A549 treated with ZK216348 at 1 μM for 4 hours (cell line): ENCODE measurements at places on chromosomes 12 and 14. TPM values are rescaled to one million over a fixed set of nuclear protein-coding genes. Genes with fewer than 3 reads are reported as not detected.

PEX5 gene
- total RNA-seq, result 22.0 to 33.0 TPM (median 30.7 TPM) in 5 replicates

ETFBKMT gene
- total RNA-seq, result 0.40 to 1.4 TPM (median 0.72 TPM) in 5 replicates

COQ10A gene
- 16.1 to 18.7 TPM (median 17.7 TPM) in 5 replicates for total RNA-seq

FAM181A gene
- total RNA-seq, result not detected in 5 replicates

STYK1 gene
- 0.14 to 0.53 TPM (median 0.31 TPM) in 5 replicates for total RNA-seq

NEDD8 gene
- 456 to 538 TPM (median 471 TPM) in 5 replicates for total RNA-seq

IFI27 gene
- total RNA-seq, result 0.70 to 1.6 TPM (median 1.2 TPM) in 5 replicates

DCAF4 gene
- 24.5 to 29.6 TPM (median 27.5 TPM) in 5 replicates for total RNA-seq

SERPINA3 gene
- total RNA-seq, result 10.4 to 12.3 TPM (median 11.0 TPM) in 5 replicates

RFLNA gene
- 0.25 to 0.28 TPM in 2 of 5 replicates, not detected in the others for total RNA-seq

DNAI7 gene
- 0.16 to 0.22 TPM (median 0.18 TPM) in 4 of 5 replicates, not detected in the other for total RNA-seq

KERA gene
- not detected in 5 replicates for total RNA-seq

DNAJC22 gene
- total RNA-seq, result 15.2 to 21.5 TPM (median 21.0 TPM) in 5 replicates

PDE3A gene
- total RNA-seq, result 1.8 to 4.4 TPM (median 3.5 TPM) in 5 replicates

CD69 gene
- total RNA-seq, result not detected in 5 replicates

HPD gene
- 1.0 to 2.0 TPM (median 1.5 TPM) in 5 replicates for total RNA-seq

SERPINA9 gene
- total RNA-seq, result not detected in 5 replicates

POLR3B gene
- 4.7 to 6.8 TPM (median 5.6 TPM) in 5 replicates for total RNA-seq

ARL1 gene
- 61.0 to 82.1 TPM (median 63.0 TPM) in 5 replicates for total RNA-seq

GPR84 gene
- not detected in 5 replicates for total RNA-seq

SYNE3 gene
- total RNA-seq, result 0.17 to 0.59 TPM (median 0.51 TPM) in 5 replicates

PLA2G1B gene
- not detected in 5 replicates for total RNA-seq

GPR65 gene
- not detected in 5 replicates for total RNA-seq

PA2G4 gene
- 290 to 341 TPM (median 318 TPM) in 5 replicates for total RNA-seq

CMKLR1 gene
- not detected in 5 replicates for total RNA-seq

ARHGDIB gene
- 1.5 to 2.1 TPM (median 1.9 TPM) in 5 replicates for total RNA-seq

PLEK2 gene
- total RNA-seq, result 18.2 to 25.9 TPM (median 20.9 TPM) in 5 replicates

LTBR gene
- 154 to 248 TPM (median 229 TPM) in 5 replicates for total RNA-seq

SLC2A14 gene
- total RNA-seq, result 0.12 to 0.14 TPM (median 0.13 TPM) in 3 of 5 replicates, not detected in the others

CAPZA3 gene
- total RNA-seq, result not detected in 5 replicates

CRIP1 gene
- total RNA-seq, result 1,412 to 1,892 TPM (median 1,789 TPM) in 5 replicates

RIMBP2 gene
- total RNA-seq, result not detected in 5 replicates

GARIN6 gene
- total RNA-seq, result not detected in 5 replicates

PIWIL1 gene
- not detected in 5 replicates for total RNA-seq

EFS gene
- not detected in 5 replicates for total RNA-seq

MORN3 gene
- total RNA-seq, result 0.11 to 0.33 TPM (median 0.15 TPM) in 4 of 5 replicates, not detected in the other

BDKRB2 gene
- 1.0 to 1.9 TPM (median 1.9 TPM) in 5 replicates for total RNA-seq

HELB gene
- 1.1 to 2.1 TPM (median 1.5 TPM) in 5 replicates for total RNA-seq

P2RX7 gene
- not detected in 5 replicates for total RNA-seq

SLCO1C1 gene
- 0.32 TPM in 1 of 5 replicates, not detected in the others for total RNA-seq

OR4E2 gene
- total RNA-seq, result not detected in 5 replicates

PPM1H gene
- total RNA-seq, result 6.0 to 8.9 TPM (median 7.6 TPM) in 5 replicates

TAS2R9 gene
- not detected in 5 replicates for total RNA-seq

PTCSC3 gene
- not detected in 5 replicates for total RNA-seq

DTX1 gene
- 0.27 to 1.2 TPM (median 0.40 TPM) in 5 replicates for total RNA-seq

ASB2 gene
- 0.60 to 2.0 TPM (median 1.0 TPM) in 5 replicates for total RNA-seq

SLC7A8 gene
- total RNA-seq, result 0.73 to 1.9 TPM (median 1.4 TPM) in 5 replicates

TMEM233 gene
- total RNA-seq, result not detected in 5 replicates

MCRS1 gene
- 48.6 to 69.1 TPM (median 67.9 TPM) in 5 replicates for total RNA-seq

KMT2D gene
- total RNA-seq, result 34.2 to 45.1 TPM (median 39.5 TPM) in 5 replicates

GRIN2B gene
- total RNA-seq, result 4.5 to 4.8 TPM (median 4.7 TPM) in 5 replicates

AQP5 gene
- total RNA-seq, result 0.09 TPM in 1 of 5 replicates, not detected in the others

CEBPE gene
- 0.12 TPM in 1 of 5 replicates, not detected in the others for total RNA-seq

CRACR2A gene
- total RNA-seq, result 1.1 to 1.6 TPM (median 1.2 TPM) in 5 replicates

BRI3BP gene
- 14.3 to 24.0 TPM (median 21.4 TPM) in 5 replicates for total RNA-seq

LYZ gene
- 0.34 to 2.5 TPM (median 1.7 TPM) in 4 of 5 replicates, not detected in the other for total RNA-seq

PMEL gene
- total RNA-seq, result 0.38 to 1.3 TPM (median 0.74 TPM) in 5 replicates

DIO2 gene
- total RNA-seq, result 3.5 to 4.2 TPM (median 3.8 TPM) in 5 replicates

PROX2 gene
- total RNA-seq, result not detected in 5 replicates
